ENCODE measurements at places on chromosomes 7 and 10.

DNA sequence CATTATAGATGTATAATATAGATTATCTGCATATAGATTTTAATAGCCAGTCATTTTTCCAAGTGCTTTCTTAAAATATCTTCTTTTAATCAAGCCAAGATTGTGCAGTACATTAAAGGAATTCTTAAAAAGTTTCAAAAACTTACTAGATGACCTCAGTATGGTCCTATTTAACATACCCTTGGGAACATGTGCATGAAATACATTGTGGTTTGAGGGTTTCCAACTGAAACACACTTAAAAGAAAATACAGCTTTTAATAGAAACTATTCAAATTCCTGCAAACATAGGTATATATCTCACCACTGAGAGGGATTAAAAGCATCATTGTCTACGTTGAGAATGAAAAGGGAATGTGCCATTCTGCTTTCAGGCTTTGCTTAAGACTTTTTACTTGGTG lies 364.9 kb downstream of the SUGCT start:
- no peak for DNase-seq

GRCh38 chr10:33010132-33011037 lies 52.4 kb upstream of the ITGB1 start:
- no peak for DNase-seq

- no peak for DNase-seq
Measured at GRCh38 chr7:91291902-91292301, 27.7 kb downstream of the FZD1 start.

DNA sequence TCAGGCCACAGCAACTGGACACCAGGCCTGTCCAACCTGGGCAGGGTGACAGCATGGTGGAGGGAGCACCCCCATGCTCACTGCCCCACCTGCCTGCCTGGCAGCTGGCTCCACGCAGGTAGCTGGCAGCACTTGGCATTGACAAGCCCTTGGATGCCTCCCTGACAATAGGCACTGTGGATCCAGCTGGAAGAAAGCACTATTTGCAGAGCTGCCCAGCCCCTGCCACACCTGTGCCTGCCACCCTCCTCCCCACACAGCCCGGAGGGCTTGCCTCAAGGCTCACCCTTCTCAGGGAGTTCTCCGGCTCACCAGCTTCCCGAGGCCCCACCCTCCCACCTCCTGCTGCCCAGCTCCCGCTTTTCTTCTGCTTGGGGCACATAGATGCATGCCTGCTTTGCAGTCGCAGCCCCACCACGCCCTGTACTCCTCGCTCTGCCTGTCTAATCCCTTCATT lies 160.1 kb downstream of the NEURL1 start:
- DNase-seq: peak; percentile 67

- no peak for DNase-seq
Measured at GRCh38 chr10:89466599-89467035, 52.2 kb downstream of the IFIT5 start.
